ENCODE measurements at places on chromosomes 5 and 9.

DNA sequence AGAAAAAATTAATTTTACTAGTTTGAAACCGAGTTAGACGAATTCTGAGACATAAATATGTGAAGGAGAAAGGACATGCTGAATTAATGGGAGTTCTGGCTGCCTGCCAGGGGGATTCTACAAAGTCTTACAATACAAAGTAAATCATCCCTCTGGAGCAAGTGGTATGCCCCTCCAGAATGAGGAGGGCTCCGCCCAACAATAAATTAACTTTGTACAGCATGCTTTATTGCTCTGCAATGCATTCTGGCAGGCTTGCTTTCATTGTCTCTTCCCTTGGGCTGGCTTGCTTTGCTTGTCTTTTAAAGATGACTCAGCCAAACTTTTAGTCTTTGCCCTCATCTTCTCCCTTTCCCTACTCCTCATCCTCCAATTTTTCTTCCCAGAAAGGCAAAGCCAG is 11.7 kb upstream of the PCDHB1 start:
- no peak for DNase-seq

DNA sequence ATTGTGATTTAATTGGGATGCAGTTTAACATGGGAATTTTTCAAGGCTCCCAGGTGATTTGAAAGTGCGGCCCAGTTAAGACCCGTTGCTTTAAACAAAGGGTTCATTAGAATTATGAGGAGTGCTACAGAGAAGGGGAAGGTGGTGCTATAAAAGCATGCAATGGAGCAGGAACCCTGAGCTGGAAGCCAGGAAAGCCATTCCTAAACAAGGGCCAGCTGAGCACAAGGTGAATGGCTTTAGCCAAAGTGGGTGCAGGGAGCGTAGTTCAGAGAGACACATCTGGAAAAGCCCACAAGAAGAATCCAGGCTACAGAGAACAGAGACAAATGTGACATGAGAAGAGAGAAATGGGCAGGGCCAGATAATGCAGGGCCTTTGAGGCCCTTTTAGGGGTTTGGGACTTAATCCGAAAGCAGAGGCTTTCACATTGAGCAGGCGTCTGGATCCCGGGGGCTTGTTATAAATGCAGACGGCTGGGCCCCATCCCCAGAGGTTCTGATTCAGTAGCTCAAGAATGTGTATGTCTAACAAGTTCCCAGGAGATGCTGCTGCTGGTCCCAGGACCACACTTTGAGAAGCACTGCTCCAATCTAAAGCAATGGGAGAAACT is 138.1 kb upstream of the WWC1 start:
- DNase-seq: no peak

- DNase-seq: no peak
Measured at GRCh38 chr9:13956107-13956506, 357.8 kb downstream of the NFIB start.

DNA sequence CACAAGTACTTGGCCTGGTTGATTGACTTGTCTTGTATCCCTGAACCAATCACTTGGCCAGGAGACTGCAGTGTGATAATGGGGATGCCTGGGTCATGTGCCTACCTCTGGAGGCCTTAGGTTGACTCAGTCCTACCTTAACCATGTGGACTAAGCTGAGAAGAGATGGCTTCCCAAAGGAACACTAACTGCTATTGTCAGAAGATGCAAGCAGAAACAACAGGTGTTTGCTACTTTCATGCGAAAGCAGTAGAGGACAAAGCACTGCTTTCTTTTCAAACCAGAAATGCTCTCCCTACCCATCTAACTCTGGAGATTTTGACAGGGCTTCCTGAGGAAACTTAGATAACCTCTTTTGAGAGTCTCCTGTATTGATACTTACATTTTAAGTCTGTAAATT is 22.9 kb downstream of the CDK7 start:
- no peak for DNase-seq

- DNase-seq: no peak
Measured at GRCh38 chr9:87300915-87301314, 196.8 kb upstream of the DAPK1 start.

All from GM12865 (cell line).